ENCODE measurements at places on chromosomes 4 and X.

DNA sequence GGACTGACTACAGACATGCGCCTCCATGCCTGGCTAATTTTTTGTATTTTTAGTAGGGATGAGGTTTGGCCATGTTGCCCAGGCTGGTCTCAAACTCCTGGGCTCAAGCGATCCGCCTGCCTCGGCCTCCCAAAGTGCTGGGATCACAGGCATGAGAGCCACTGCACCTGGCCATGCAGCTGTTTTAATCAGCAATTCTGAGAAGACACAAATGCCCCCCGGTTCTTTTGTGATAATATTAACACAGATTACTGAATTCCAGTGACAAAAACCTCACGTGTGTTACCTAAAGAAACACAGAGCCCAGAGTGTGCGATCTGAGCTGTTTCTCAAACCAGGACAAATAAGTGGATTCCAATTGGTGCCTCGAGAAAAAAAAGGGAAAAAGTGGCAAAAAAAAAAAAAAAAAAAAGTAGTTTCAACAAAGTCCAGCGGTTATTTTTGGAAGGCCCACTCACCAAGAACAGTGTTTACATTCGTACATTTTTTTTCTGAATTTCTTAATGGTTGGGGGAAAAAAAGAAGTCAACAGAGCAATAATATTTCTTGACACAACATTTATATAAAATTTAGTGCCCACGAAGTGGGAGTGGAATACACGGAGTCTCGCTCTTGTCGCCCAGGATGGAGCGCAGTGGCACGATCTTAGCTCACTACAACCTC, 17.2 kb downstream of the DHRSX start:
- no peak for DNase-seq

DNA sequence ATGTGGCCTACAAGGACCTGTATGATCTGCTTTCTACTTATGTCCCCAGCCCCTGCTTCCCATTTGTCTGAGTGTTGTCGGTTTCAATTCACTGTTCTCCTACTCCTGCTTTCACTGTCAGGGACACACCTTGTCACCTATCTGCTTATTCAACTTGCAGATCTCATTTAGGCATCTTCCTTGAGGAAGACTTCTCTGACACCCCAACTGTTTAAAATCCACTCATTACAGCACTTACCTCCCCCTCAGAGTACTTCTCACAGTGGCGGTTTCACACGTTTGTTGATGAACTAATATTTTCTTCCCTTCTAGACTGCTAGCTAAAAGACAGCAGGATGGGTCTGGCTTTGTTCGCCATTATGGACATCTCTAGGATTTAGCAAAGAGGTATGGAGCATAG, 279.9 kb upstream of the TET2 start:
- no peak for DNase-seq

DNA sequence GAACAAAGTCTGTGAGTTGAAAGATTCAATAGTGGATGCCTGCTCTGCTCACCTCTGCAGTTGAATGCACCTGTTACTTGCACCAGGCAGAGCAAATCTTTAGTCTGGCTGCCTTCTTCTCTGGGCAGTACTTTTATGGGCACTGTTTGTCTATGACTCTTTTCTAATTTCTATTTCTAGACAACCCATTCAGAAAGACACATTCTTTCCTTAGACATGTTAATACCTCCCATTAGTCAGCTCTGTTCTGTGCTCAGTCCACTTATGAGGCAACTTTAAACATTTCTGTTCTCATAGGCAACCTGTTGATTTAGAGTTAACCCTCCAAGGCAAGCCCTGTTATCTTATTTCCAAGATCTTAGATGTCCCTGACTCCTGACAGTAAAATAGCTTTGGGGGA, 108.9 kb downstream of the SYNPO2 start:
- no peak for DNase-seq

GRCh38 chr4:138007572-138007971, 234.6 kb downstream of the SLC7A11 start:
- peak; percentile 13 for DNase-seq

- no peak for DNase-seq
Measured at GRCh38 chrX:71103110-71103983, 3.2 kb downstream of the CXorf65 start.

DNA sequence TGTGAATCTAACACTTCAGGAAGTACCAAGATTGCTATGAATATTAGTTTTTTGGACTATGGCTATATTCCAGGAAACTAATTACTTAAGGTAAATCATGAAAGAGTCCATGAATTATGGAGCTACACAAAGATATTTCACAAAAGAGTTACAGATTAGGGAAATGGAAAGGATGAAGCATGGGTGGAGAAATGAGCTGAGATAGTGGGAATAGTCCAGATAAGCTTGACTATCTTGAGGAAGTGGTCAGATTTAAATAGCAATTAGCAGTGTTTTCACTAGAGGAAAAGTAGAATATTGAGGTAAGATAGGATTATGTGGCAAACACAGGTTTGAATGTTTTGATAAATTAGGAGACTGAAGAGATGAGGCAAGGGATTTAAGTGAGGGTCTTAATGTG, 42.1 kb upstream of the C1GALT1C1 start:
- no peak for DNase-seq

DNA sequence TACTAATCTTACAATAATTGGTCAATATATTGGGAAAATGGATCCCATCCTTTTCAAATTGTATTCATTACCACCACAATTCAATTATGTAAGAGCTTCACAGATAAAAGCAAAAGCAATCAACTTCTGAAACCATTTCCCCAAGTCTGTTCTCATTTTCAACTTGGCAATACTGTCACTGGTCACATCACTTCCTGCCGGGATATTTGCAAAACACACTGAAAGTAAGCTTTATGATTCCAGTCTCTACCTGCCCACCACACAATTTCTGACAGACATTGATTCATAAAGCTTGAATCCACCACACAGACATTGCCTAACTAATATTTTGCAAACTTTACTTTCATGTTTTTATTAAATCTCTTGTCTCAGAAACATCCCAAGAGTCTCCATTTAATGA, 53.6 kb downstream of the LIN54 start:
- DNase-seq = no peak

GRCh38 chrX:20409991-20410390, 143.3 kb upstream of the RPS6KA3 start:
- no peak for DNase-seq

GRCh38 chr4:154631828-154632227, 19.4 kb upstream of the FGG start:
- DNase-seq = no peak

- no peak for DNase-seq
Measured at GRCh38 chr4:79174490-79175252, 151.2 kb downstream of the NAA11 start.
